ENCODE measurements at places on chromosomes 3 and 15.

DNA sequence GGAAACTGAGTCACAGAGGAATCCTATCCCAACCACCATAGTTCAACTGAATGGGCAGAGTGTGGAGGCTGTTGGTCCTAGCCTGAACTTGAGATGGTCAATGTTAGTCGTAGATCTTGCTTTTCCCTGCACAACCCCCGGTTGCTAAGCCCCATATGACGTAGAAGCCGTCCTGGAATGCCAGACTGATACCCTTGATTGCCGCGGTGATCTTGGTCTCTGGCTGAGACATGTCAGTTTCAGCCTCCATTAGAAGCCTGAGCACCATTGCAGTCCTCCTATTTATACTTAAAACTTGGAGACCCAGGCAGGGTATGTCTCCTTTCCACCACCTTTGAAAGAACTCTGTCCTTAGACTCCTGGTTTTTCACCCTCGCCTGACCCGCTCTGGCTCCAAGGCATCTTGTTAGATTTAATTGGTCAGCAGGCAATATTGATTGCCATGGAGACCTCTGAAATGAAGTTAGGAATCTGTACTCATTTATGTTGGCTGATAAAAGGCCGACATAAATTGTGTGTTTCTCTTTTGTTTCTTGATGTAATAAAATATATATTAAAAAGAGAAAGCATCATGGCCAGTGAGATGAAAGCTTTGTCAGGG lies 53.4 kb downstream of the RPLP1 start:
- no peak for DNase-seq

DNA sequence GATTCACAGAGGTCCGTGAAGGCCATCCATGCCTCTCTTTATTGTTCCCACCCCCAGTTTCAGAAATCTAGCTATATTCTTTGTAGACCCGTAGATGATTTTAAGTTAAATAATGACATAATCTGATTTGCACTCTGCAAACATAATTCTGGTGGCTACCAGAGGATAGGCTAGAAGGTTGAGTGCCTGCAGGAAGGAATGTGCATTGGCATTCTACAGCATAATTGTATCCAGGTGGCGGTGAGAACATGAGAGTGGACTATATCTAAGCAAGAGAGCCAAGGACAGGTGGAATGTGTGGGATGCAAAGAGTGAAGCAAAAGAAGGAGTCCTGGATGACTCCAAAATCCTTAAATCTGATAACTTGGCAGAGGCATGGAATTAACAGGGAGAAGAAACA lies 298.5 kb upstream of the MME start:
- DNase-seq = no peak

- DNase-seq = no peak
Observed at GRCh38 chr3:11188231-11188630, 33.9 kb downstream of the HRH1 start.

GRCh38 chr3:76352511-76353284 lies 567.3 kb upstream of the ZNF717 start:
- DNase-seq = no peak

DNA sequence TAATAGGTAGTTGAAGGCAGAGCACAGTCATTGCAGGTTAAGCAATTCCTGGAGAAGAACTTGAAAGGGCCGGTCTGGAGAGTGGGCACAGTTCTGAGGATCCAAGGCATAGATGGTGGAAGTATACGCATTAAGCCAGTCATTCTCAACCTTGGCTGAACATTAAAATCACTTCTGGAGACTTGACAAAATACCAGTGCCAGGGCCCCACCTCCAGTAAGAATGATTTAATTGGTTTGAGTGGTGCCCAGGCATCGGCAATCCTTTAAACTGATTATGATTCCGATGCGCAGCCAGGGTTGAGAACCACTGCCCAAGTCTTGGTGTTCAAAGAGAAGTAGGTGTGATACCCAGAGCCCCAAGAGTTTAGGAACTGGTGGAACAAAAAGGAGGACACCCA lies 6.9 kb upstream of the HOMER2 start:
- DNase-seq = no peak

DNA sequence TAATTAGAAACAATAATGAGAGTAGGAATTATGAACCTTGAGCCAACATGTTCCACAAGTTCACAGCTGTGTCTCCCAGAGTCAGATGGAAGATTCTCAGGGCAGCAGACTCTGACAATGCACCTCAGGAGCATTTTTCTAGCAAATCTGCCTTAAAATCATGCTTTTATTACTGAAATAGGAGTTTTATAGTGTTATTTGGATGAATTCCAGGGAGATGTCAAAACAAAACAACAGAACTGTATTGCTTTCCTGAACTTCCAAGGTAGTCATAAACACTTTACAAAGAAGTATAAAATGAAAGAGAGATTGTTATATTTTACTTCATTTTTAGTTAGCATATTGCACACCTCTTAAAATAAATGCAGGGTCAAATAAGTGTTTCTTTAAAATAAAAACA lies 77.0 kb downstream of the P3H2 start:
- no peak for DNase-seq

- DNase-seq = no peak
Observed at GRCh38 chr3:13963137-13963886, 83.4 kb upstream of the WNT7A start.

- DNase-seq = no peak
Observed at GRCh38 chr3:183492849-183493179, 62.7 kb downstream of the KLHL6 start.
